DMS153 (cell line): ENCODE measurements at places on chromosomes 7 and 10.

- DNase-seq = no peak
Measured at GRCh38 chr10:19412531-19412930, 363.9 kb downstream of the MALRD1 start.

GRCh38 chr7:32089678-32090077 lies 19.5 kb upstream of the PDE1C start:
- DNase-seq = no peak

DNA sequence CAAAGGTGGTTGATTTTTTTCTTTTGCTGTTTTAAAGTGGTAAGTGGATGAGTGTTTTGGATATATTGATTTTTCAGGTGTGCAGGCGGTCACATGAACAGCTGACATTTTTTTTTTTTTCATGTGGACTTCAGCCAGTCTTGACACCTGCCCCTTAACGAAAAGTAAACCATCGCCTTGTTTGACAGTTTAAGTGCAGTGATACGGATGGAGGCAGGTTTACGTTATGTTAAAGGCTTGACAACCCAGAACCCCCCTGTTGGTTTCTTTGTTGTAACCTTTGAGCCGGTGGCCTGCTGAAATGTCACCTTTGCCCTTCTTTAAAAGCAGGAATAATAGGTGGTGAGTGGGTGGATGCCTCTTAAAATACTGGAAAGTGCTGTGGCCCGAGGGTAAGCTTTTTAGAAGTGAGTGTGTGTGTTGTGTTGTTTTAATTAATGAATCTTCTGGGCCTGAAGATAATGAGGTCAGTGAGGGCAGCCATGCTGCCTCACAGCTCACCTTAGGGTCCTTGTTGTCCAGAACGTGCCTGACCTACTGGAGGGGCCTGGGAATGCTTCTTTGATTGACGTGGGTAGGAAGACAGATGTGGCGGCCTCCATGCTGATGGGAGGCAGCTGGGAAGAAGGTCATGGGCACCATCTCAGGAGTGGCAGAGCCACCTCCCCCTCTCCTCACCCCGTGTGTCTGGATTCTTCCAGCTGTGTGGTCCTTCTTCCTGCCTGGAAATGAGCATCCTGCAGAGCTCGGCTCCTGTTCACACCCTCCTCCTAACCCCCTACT lies 69.8 kb downstream of the TCF7L2 start:
- DNase-seq = peak; percentile 78

- no peak for DNase-seq
Measured at GRCh38 chr10:124012991-124013390, 80.4 kb downstream of the CHST15 start.

DNA sequence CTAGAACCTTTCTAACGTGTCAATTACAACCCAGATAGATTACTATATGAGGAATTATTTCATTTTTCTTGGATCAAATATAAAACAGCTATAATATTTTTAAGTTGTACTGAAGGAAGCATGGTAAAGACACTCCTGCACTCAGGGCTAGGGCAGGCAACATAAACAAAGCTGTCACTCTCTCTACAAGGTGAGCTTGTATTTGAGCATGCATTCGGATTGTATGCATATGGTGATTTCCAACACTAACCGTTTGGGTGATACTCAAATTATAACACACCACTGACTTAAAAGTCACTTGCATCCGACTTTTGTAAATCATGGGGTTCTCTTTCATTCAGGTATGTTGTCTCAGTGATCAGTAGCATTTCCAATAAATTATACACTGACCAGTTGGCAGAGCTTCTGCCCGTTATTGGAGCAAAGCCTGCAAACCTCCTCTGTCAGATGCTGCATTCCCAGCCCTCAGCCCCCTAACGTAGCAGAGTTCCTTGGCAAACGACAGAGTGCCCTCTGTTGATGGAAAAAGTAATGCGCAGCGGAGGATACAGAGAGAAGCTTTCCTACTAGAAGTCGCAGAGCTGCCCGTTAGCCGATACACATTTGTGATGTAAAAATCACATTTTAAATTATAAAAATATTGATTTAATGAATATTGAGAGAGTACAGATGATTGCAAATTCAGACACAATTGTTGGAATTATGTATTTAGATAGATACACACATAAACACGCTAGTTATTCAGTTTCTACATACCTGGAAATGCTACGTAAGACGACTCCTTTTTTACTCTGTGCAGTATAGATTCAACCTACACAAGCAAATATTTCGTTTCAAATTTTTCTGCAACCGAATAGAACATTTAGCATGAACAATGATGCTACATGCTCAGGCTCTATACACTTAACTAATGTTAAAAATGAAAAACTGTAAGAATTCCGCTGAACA lies 173.9 kb upstream of the SP4 start:
- peak; percentile 88 for DNase-seq

DNA sequence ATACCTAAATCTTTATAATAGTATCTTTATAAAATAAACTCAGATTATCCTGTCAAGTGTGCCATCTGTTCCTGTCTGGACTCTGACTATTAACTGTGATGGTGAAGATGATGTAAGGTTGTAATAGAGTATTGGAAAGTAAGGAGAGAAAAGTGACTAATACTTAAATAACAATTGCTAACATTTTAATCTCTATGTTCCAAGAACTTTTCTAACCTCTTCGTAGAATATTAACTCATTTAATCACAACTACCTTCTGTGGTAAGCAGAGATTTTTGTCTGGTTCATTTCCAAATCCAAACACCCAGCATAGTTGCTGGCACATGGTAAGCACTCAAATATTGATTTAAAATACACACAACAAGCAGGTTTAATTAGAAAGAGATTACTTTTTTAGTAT lies 2.5 kb downstream of the TNPO3 start:
- no peak for DNase-seq

DNA sequence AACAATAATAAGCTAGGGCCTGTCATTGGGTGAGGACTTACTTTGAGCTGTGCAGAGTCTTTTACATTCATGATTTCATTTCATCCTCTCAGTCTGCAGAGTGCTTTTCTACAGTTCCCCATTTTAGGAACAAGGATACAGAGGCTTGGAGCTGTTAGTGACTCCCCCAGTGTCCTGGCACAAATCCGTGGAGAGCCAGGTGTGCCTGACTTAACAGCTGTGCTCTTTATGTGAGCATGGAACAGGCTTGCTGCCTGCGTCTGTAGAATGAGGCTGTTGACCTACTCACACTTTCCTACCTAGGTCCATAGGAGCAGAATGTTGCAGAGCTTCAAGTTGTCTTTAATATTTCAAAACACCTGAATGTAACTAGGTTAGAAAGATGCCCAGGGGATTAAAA lies 50.4 kb upstream of the BTBD16 start:
- no peak for DNase-seq

DNA sequence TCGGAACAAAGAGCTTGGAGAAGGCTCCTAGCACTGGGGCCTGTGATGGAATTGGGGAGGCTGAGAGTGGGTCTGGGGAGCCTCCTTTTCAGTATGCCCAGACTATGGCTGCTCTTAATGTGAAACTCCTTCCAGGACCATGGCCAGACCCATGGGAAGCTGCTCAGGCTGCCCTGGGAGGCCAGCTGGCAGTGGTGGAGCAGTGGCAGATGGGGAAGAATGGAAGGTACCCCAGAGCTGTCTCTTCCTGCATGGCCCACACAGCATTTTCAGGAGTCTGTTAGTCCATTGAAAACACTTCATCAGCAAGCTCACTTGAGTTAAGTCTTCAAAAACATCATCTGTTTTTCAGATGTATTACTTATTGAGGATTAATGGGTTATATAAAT lies 18.5 kb downstream of the NACAD start:
- no peak for DNase-seq

GRCh38 chr10:104648421-104648820 lies 7.3 kb downstream of the SORCS3 start:
- no peak for DNase-seq

- DNase-seq = no peak
Measured at GRCh38 chr10:57102236-57102635, 741.2 kb upstream of the ZWINT start.

DNA sequence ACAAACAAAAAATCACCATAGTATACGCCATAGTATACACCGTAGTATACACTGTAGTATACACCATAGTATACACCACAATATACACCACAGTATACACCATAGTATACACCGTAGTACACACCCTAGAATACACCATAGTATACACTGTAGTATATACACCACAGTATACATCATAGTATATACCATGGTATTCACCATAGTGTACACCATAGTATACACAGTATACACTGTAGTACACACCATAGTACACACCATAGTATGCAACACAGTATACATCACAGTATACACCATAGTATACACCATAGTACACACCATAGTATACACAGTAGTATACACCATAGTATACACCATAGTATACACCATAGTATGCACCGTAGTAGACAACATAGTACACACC lies 157.6 kb upstream of the ADARB2 start:
- no peak for DNase-seq

- DNase-seq = no peak
Measured at GRCh38 chr7:84908196-84908793, 278.6 kb downstream of the SEMA3D start.

- no peak for DNase-seq
Measured at GRCh38 chr10:30847199-30847598, 184.5 kb downstream of the ZNF438 start.

DNA sequence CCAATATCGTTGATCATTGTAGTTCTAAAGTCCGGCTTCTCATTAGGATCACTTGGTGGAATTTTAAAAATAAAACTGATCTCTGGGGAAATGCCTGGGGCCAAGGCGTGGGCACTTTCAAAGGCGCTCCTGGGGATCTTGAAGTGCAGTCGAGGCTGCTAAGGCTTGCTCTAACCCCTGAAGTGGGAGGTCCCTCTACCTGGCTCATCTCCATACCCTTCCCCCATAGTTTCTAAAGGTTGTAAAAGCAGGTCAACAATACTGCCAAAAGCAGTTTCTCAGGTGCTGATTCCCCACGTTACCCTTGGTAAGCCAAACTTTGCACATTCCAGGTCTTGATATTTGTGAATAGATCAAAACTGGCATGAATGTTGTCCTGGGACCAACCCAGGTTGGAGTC lies 79.0 kb upstream of the SP8 start:
- no peak for DNase-seq

DNA sequence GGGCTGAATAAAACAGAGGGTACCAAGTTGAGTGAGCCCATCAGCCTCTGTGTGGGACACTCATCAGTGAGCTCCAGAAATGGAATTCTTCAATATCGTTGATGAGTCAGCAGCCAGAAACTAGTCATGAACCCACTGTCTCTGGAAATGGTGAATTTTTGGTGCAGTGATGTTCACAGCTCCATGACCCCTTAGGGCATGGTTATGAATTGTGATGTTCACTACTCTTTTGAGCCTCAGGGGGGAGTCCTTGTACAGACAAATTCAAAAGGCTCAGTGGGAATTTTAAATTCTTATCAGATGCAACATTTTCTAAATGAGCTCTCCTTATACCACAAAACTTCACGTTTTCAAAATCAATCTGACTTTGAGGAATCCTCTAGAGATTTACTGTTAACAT lies 335.7 kb downstream of the PHTF2 start:
- DNase-seq = no peak

GRCh38 chr10:32271617-32272016 lies 75.3 kb downstream of the EPC1 start:
- DNase-seq = no peak

DNA sequence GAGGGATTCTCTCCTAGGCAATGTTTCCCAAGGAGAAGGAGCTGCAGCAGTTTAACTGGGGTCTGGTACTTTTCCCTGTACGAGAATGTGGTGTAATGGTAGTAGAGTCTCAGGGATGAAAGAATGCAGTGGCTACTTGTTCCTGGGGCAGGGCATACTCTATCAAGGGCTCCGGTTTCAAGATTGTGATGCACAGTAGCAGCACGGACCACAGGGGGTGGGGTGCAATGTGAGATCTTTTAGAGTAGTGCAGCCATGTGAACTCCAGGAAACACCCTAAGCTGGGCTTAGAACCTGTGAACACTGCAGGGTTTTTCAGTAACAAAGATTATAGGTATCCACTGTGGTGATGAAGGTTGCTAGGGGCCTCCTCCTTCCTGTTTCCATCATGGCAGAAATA lies 903.9 kb downstream of the NRG3 start:
- no peak for DNase-seq

GRCh38 chr10:42827201-42827600 lies 44.6 kb downstream of the BMS1 start:
- no peak for DNase-seq

GRCh38 chr10:1247598-1248261 lies 191.5 kb downstream of the WDR37 start:
- DNase-seq = no peak

GRCh38 chr7:126570845-126571244 lies 681.9 kb downstream of the GRM8 start:
- no peak for DNase-seq

GRCh38 chr7:92306153-92306552 lies 60.4 kb downstream of the ANKIB1 start:
- no peak for DNase-seq

- DNase-seq = peak; percentile 51
Measured at GRCh38 chr10:88896372-88896993, 16.4 kb downstream of the STAMBPL1 start.

GRCh38 chr10:7199152-7199760 lies 211.6 kb downstream of the SFMBT2 start:
- DNase-seq = no peak

DNA sequence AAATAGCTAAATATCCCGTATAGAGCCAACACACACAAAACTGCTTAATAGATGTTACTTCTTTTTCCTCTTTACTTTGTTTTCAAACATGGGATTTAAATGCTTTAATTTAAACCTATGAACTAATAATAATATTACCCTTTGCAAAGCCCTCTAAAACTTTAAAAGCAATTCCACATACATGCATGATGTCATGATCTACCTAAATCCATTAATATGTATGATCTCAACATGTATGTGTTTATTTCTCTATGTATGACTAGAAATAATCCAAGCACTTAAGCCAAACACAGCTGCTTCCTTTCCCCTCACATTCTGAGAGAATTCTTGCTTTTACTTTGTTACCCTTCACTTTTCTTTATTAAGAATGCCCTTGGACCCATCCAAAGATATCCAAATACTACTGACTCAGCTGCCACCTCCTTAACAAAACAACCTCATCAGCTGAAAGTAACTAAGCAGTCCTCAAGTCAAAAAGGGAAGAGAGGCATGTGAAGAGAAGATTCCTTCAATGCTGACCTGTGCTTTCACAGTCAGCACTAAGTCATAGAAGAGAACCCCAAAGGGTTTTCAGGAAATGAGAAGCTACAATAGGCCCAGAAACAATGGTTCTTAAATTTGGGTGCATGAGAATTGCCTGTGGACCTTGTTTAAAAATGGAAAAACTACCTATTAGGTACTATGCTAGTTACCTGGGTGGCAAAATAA lies 266.4 kb upstream of the LRGUK start:
- no peak for DNase-seq
